ENCODE measurements at places on chromosomes 5 and 9.
A peak's percentile ranks its signal among the peaks of the same experiment; 100 is the strongest.

- DNase-seq = no peak
These were observed 170.5 kb downstream of the NNT start for GRCh38 chr5:43773478-43773844.

- DNase-seq = no peak
These were observed 112.6 kb downstream of the CACNA1B start for GRCh38 chr9:137989999-137990715.

GRCh38 chr9:91913986-91914385 is 36.0 kb downstream of the ROR2 start:
- no peak for DNase-seq

DNA sequence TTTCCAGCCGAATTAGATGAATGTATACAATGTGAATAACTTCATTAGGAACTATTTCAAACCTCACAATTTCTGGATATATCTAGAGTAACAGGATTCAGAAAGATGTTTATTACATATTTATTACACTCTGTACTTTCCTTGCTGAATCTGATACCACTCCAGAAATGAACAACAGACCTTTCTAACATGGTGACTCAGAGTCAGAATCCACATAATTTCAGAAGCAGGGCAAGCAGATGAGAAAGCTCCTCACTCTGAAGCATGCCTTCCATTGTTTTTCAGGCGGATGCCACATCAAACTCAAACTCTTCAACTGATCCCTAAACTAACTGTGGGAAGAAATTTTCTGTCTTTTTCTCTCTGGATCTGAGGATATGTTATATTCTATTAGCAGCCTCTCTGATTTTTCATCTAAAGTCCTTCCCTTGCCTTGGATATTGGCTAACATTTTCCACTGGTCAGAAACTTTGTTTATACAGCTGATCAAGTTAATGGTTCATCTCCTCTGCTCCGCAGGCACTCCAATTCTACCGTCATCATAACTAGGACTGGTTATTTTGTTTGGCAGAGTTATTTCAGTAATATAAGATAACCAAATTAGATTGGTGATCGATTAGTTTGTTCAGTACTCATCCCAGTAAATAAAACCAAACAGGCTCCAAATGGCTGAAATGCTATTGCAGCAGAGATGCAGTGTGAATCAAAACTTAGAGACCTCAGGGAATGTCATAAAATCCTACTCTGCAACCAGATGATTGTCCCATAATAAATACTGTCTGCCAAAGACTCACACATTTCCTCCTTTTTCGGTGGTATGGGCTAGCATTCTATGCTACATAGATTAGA is 556.0 kb downstream of the EBF1 start:
- DNase-seq = no peak

DNA sequence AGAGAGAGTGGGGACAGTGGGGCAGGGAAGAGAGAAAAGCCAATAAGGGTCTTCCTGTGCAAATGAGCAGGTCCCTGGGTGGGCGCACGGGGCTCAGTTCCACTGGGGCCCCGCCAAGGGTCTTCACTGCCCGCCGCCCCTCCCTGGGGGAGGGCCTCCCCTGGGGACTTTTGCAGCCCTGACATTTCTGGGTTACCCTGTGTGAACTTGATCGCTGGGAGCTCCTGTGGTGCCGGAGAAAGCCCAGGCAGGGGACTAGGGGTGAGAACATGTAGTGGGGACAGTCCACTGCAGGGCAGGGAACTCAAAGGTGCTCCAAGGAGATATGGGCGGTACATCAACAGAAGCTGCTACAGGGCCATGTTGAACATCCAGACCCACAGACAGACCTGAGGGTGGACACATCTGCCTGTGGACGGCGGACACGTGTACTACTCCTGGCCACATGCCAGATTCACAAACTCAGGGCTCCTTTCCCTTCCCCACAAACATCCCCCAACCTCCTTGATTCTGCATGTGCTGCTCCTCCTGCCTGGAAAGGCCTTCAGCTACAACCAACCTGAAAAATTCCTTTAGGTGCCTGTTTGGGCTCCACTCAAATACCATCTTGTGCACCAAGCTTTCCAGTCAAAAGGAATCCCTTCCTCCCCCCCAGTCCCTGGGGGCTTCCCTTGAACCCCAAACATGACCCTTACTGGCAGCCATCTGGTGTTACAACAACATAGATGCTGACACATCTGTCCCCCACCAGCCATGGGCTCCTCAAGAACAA is 43.0 kb upstream of the NEK6 start:
- no peak for DNase-seq

GRCh38 chr5:59287361-59287760 is 606.2 kb downstream of the PDE4D start:
- DNase-seq = peak; percentile 56

GRCh38 chr5:122842016-122842580 is 3.3 kb upstream of the SNX24 start:
- DNase-seq = no peak

DNA sequence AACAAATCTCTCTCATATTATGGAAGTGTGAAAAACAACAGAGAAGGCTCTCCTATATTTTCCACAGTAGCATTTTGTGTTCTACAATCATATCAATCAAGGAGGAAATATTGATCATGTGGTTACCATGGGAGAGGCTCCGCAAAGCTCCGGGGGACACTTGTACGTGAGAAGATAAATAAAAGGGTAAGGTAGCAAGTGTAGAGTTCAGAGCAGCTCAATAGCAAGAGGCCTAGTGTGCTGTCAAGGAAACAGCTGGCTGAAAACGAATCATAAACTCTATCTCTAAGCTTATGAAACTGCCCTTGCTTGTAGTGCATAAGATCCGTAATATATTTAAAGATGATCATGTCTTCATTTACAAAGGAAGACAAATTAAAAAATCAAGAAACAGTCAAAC is 57.5 kb downstream of the CDH18 start:
- DNase-seq = no peak

DNA sequence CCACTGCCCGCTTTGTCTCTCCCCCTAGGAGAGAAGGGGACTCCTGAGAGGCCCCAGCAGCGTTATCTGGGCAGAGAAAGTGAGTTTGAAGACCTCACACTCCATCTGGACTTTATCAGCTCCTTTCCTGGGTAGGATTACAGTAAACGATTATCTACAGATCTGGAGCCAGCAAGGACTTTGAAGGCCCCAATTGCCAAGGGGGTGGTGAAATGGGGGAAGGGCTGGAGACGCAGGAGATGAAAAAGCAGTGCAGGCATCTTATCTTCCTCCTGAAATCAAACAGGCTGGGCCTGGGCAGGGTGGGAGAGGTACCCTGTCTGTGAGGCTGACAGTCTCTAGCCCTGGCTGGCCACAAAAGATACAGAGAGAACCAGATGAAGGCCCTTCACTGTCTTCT is 105.8 kb upstream of the MSX2 start:
- DNase-seq = no peak

- no peak for DNase-seq
These were observed 74.5 kb downstream of the ADAMTS12 start for GRCh38 chr5:33817301-33817700.

DNA sequence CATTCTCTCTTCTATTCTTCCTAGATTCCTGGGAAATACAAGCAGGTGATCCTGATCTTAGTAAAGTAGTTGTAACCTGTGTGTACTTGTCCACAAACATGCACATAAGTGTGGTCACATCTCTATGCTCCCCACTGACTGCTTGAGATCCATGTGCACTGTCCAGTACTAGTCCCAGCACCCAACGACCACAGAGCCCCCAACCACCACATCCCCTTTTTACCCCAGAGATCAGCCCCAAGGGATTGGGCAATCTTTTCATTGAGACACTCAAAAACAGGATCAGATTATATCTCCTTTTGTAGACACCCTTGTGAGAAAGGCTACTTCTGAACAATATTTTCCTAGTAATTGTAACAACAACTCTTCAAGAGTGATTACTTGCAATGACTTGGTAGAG is 240.6 kb downstream of the ACTL7B start:
- no peak for DNase-seq

DNA sequence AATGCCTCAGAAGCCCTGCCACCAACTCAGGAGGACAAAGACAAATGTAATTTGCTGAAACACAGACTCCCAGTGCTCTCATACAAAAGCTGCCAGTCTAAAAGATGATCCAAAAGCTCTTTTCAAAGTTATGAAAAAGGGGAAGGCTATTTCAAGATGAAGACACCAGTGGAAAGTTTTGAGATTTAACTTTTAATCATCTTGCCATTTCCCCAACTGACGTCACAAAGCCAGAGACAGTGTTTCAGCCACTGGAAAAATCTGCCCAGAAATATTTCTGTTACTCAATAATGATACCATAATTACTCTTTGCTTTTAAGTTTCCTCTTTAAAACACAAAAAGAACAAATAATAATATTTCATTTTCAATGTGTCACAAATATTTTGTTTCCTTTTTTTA is 20.9 kb downstream of the ENG start:
- DNase-seq = no peak

- no peak for DNase-seq
These were observed 377.4 kb downstream of the PTPRD start for GRCh38 chr9:10235376-10235775.

DNA sequence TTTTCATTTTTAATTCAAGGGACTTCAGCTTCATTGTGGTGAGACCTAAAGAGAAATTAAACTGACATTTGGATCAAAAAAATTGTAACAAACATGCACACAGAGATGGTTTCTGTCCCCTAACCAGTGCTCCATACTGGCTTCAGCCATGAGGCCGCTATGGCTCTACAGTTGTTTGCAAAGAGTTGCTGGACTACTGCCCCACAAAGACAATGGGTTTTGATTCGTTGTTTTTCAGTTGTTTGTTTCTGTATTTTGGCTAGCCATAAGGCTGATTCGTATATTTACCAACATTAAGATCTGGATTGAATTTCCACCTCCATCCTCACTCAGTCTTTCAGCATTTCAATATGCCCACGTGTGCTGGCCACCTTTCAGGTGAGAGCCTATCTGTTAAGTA is 163.7 kb upstream of the KIF2A start:
- DNase-seq = no peak

DNA sequence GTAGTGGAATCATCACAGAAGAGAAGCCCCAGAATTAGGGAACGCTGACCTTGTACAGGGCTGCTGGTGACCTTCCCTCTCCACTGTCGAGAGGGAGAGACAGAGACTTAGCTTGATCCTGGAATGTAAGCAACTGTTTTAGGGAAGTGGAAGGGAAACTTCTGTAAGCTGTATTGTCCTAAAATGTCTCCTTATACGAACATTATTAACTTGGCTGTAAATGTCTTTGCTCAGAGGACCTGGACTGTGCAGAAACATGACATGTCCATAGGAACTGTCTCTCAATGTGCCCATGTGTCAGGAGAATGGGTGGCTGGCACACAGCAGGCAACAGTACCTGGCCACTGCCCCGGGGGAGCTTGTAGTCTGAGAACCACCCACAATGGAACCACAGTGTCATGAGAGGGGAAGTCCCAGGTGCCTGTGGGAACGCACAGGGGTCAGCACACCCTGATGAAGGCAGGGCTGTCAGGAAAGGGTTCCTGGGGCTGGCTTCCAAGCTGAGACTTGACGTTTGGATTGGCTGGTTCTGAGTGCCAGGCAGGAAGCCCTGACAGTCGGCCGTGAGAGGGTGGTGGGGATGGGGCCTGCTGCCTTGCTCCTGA is 34.0 kb downstream of the DAP start:
- DNase-seq = no peak

DNA sequence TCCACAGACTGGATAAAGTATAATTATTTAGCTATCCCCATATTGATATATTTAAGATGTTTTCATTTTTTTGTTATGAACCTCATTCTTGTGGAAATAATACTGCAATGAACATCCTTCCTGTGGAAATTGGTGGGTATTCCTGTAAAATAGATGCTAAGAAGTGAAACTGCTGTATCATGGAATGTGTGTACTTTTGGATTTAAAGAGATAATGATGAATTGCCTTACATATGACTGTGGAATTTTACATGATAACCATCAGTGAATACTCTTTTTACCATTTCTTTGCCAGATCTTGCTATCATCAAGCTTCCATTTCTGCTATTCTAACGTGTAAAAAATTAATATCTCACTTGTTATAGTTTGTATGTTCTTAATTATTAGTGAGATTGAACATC is 847.9 kb downstream of the EFNA5 start:
- DNase-seq = no peak
